ENCODE measurements at places on chromosomes 2 and 18.
A peak's percentile ranks its signal among the peaks of the same experiment; 100 is the strongest.

DNA sequence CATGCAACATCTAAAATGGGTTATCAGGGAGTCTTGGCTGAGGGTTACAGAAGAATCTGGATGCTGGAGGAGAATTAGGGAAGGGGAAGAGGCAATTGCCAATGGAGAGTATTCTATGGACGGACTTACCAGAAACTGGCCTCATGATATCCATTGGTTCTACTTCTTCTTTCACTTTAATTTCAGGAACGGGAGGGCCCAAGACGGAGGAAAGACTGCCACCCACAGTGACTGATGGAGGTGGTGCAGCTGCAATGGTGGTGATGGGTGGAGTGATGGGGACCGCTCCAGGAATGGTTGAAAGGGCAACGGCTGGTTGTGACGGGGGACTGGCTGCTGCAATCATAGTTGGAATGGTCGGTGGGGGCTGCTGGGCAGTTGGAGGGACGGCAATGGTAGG lies 69.1 kb upstream of the AMMECR1L start:
- no peak for DNase-seq

DNA sequence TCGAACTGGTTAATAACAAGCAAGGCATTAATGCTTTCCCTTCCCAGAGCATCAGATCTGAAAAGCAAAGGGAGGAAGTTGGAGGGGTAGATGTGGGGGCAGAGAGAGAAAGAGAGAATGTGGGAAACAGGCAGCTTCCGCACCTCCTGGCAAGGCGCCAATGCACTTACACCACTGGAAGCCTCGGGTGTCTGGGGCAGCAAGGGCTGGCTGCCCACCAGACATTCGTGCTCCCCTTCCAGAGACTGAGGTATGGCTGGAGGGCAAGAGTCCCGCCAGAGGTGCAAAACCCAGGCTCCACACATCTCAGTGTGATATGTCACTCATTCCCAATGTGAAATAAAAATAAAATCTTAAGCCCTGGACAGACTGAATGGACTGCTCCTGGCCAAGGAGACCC lies 46.4 kb downstream of the TEX51 start:
- DNase-seq = no peak

- DNase-seq = no peak
Measured at GRCh38 chr2:136114382-136114781, 3.6 kb downstream of the CXCR4 start.

DNA sequence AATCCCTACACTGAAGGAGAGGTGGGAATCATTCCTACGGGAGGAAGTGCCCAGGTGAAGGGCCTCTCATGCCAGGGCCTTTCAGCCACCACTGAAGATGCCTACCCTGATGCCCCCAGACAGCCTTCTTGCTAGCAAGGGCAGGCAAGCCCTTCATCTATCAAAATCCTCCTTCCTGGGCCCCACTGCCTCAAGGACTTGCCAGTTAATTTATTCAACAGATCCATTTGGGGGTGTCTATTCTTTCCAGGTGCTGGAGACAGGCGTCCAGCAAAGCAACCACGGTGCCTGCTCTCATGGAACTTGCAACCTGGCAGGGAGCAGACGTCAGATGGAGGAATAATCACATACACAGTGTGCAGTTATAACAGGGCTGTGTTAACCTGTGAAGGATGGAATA lies 95.5 kb downstream of the GYPC start:
- no peak for DNase-seq

DNA sequence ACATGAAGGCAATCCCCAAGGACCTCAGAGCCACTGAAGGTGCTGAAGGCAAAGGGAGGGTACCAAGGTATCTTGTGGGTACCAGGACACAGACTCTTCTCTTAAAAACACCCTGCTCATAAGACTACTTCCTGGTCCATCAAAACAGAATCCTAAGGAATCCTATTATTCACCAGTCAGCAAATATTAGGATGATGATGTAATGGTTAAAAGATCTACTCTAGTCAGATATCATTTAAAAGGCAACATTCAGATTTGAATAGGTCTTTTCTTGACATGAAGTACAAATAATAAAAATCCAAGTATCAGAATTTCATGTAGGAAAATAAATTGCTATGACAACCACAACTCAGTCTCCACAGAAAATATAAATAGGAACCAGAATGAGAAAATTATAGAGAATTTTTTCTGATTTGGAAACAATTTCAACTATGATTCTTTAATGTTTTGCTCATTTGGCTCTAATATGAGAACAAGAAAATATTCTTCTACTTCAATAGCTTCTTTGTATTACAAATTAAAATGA lies 77.8 kb upstream of the ZNF397 start:
- DNase-seq = no peak

GRCh38 chr2:109213646-109214433 lies 84.8 kb downstream of the SH3RF3 start:
- DNase-seq = no peak

- DNase-seq = no peak
Measured at GRCh38 chr2:236628981-236629605, 59.5 kb downstream of the ACKR3 start.

GRCh38 chr2:120360307-120360855 lies 14.4 kb downstream of the INHBB start:
- no peak for DNase-seq

DNA sequence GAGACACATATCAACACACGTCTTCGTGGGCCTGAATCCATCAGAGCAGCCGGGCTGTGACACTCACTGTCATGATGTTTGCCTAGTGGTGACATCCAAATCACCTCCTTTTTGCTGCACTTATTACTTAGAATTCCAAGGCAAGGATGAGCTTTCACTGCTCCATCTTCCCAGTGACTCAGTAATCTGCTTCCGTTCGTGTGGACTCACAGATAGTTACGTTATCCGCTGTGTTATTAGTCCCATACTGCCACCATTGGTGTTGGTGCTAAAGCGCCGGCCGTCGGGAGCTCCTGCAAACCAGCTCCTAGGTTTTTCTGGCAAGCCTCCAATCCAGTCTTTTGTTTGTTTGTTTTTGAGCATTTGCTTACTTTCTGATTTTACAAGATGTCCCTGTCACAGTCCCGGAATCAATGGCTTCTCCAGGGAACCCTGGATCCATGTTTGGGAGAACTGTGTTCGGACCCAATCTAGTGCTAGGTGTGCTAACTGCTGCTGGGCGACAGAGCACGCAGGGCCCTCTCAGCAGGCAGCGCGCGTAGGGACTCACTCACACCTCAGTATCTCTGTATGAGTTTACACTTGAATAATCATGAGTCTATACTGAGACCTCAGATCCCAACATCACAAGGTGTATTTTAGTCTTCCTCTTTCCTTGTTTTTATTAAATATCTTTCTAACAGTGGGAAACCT lies 42.6 kb downstream of the HDAC4 start:
- no peak for DNase-seq

GRCh38 chr2:199762963-199763362 lies 88.0 kb downstream of the FTCDNL1 start:
- no peak for DNase-seq

GRCh38 chr2:153871231-153872221 lies at the start of gene GALNT13:
TSS of gene GALNT13 (plus strand) at chr2:153871922.
- peak; percentile 97 for DNase-seq

DNA sequence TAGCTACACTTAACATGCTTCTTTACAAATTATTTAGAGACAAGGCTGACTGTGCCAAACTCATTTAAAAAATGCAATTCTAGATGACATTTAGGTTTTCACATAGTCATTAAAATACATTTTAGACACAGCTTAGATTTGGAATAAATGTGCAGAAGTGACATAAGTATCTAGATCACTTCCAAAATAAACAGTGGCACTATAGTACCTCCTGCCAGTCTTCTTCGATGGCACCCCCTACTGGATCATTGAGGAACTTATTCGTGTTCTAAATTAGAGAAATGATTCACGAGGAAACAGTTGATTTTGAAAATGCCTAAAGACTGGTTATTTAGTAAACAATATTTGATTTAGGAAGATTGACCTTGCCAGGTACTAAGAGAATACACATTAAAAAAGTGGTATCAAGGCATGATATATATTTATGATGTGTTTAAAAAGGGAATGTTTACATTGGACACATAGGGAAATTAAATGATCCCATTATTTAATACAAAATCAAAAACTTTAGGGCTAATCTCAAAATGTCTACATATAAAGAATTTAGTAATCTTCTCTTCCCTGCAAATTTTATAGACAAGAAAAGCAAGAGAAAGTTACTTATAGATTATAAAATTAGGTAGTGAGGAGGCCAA lies 323.9 kb downstream of the XIRP2 start:
- no peak for DNase-seq

DNA sequence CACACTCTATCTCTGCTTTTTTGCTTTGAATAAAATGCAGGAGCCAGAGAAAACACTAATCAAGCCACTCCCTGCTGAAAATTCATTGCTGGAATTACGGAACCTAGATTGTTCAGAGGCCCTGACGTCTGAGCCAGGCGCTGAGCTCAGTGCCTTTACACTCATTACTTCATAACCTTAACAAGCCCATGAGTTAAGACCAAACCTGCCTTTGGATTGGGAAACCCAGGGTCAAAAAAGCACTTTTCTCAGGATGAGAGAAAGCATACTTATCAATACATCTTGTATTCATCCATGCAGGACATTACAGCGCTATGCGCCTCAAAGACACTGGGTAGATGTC lies 762 bp downstream of the INO80C start:
- DNase-seq = no peak

DNA sequence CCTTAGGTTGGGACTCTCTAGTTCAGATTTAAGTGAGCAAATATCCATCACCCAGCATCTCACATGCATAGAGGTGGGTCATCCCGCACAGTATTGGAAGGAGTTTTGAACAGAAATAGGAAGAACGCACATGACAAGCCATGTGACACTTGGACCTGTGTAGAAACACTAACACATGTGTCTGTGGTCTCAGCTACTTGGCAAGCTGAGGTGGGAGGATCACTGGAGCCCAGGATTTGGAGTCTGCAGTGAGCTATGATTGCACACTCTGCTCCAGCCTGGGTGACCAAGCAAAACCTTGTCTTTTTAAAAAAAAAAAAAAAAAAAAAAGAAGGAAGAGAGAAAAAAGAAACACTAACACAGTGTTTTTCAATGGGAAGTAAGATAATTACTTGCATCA lies 5.4 kb upstream of the MTCL1 start:
- DNase-seq = no peak

- no peak for DNase-seq
Measured at GRCh38 chr18:33404244-33404873, 36.2 kb downstream of the CCDC178 start.

DNA sequence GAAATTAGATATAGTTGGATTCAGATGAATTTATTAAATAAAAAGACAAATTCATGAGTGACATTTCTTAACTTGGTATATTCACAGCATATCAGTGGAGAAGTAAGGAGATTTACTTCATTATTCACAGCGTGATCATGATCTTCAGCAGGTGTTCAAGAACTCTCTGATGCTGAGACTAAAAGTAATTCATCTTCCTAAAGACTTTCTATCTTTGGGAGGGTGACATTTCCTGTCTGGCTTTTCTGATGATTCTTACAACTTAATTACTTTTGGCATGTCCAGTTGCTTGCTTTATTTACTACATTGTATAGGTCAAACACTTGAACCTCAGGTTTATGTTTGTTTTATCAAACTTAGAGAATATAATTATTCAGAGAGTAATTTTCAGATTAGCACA lies 224.6 kb downstream of the PLCL1 start:
- DNase-seq = no peak

GRCh38 chr2:106201661-106202060 lies 7.6 kb upstream of the UXS1 start:
- DNase-seq = no peak

- DNase-seq = no peak
Measured at GRCh38 chr2:177598326-177599138, 206.0 kb downstream of the AGPS start.

DNA sequence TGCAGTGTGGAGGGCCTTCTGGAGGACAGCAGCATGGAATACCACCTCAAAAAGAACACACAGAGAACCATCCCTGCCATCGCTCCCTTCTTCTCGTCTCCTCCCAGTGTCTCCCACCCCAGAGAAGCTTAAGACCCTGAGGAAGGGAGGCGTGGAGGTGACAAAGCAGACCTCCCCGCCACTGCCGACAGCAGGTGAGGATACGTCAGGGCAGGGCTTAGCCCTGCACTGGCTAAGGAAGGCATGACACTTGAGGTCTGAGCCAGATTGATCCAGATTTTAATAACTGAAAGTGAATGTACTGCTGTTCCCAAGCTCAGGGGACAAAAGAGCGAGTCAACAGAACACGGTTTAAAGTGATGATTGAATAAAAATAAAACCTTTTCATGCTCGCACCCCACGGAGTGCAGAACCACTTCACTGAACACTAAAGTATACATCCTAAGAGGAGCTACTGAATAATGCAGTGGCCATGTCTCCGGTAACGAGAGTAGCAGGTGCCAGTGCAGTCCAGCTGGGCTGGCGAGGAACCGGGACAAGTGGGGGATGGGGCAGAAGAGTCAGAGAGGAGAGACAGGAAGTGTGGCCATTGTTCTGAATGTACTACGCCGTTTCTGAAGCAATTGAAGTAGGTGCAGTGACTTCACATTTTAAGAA lies 391.0 kb downstream of the CDH2 start:
- no peak for DNase-seq

- no peak for DNase-seq
Measured at GRCh38 chr2:60958361-60958760, 59.2 kb upstream of the PEX13 start.

DNA sequence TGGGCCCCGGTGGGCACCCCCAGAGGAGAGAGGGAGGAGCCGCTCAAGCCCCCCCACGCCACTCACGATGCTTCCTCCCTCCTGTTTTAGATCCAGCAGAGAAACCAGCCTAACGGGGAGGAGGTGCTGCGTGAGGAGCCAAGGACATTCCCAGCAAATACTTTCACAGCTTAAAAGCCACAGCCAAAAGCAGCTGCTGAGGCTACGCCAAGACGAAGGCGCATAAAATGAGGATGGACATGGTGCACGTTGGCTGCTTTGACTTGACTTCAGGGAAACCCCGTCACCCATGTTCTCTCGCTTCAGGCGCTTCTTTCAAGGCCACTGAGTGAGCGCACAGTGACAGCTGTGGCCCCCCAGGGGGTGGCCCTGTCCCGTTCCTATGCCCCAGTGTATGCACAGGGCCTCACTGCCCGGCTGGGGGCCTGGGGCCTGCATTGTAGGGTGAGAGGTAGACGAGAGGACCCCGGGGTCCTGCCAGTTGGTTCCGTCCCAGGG lies 72.1 kb upstream of the PXDN start:
- DNase-seq = no peak

Measured in H9 (cell line).